A549 treated with GW870086 at 1 μM for 4 hours (cell line): ENCODE measurements at places on chromosomes 2 and 18. TPM values are rescaled to one million over a fixed set of nuclear protein-coding genes. Genes with fewer than 3 reads are reported as not detected.

SUPT7L gene
- total RNA-seq = 28.2 to 33.4 TPM (median 33.1 TPM) in 5 replicates

TLX2 gene
- total RNA-seq = 0.19 to 0.36 TPM (median 0.28 TPM) in 5 replicates

LRP1B gene
- total RNA-seq = 0.01 TPM in 2 of 5 replicates, not detected in the others

RAPGEF4 gene
- 0.09 to 0.69 TPM (median 0.28 TPM) in 5 replicates for total RNA-seq

COPS9 gene
- total RNA-seq = 258 to 326 TPM (median 304 TPM) in 5 replicates

TCF4 gene
- total RNA-seq = 0.91 to 2.2 TPM (median 1.5 TPM) in 5 replicates

PROKR1 gene
- total RNA-seq = 0.03 TPM in 1 of 5 replicates, not detected in the others

TMEM150A gene
- 11.7 to 15.1 TPM (median 13.9 TPM) in 5 replicates for total RNA-seq

LOXHD1 gene
- not detected in 5 replicates for total RNA-seq

LIPG gene
- total RNA-seq = 0.19 to 0.34 TPM (median 0.27 TPM) in 5 replicates

ANKRD30B gene
- total RNA-seq = not detected in 5 replicates

FMNL2 gene
- total RNA-seq = 26.3 to 38.5 TPM (median 32.2 TPM) in 5 replicates

KANSL3 gene
- 19.6 to 26.2 TPM (median 23.4 TPM) in 5 replicates for total RNA-seq

AMER3 gene
- not detected in 5 replicates for total RNA-seq

HOXD3 gene
- total RNA-seq = 0.07 to 0.20 TPM (median 0.13 TPM) in 4 of 5 replicates, not detected in the other

CIDEA gene
- not detected in 5 replicates for total RNA-seq

VWC2L gene
- not detected in 5 replicates for total RNA-seq

PRKAG3 gene
- total RNA-seq = not detected in 5 replicates

FOXD4L1 gene
- total RNA-seq = 0.24 to 0.56 TPM (median 0.30 TPM) in 5 replicates

IL1RN gene
- total RNA-seq = 0.10 to 0.62 TPM (median 0.53 TPM) in 5 replicates

SAG gene
- total RNA-seq = 0.02 TPM in 1 of 5 replicates, not detected in the others

ASXL3 gene
- not detected in 5 replicates for total RNA-seq

VIL1 gene
- 0.08 to 0.68 TPM (median 0.27 TPM) in 5 replicates for total RNA-seq

PLGLB1 gene
- 0.29 to 0.88 TPM (median 0.31 TPM) in 5 replicates for total RNA-seq

GALR1 gene
- total RNA-seq = not detected in 5 replicates

SOS1 gene
- 11.7 to 17.3 TPM (median 15.6 TPM) in 5 replicates for total RNA-seq

GKN1 gene
- 0.56 to 0.72 TPM (median 0.57 TPM) in 4 of 5 replicates, not detected in the other for total RNA-seq

TFCP2L1 gene
- 6.2 to 7.5 TPM (median 6.9 TPM) in 5 replicates for total RNA-seq

TNFRSF11A gene
- total RNA-seq = 8.0 to 12.1 TPM (median 10.1 TPM) in 5 replicates

DAW1 gene
- 1.8 to 2.8 TPM (median 2.4 TPM) in 5 replicates for total RNA-seq

CACNB4 gene
- 0.03 to 0.37 TPM (median 0.22 TPM) in 5 replicates for total RNA-seq

TRABD2A gene
- total RNA-seq = 8.4 to 13.6 TPM (median 13.4 TPM) in 5 replicates

RALB gene
- 57.9 to 75.3 TPM (median 71.1 TPM) in 5 replicates for total RNA-seq

UGT1A4 gene
- not detected in 5 replicates for total RNA-seq

KIF5C gene
- 0.30 to 0.39 TPM (median 0.32 TPM) in 5 replicates for total RNA-seq

CHRNG gene
- total RNA-seq = not detected in 5 replicates

PDE11A gene
- 0.27 to 0.67 TPM (median 0.49 TPM) in 5 replicates for total RNA-seq

PLGLB2 gene
- 0.17 to 0.34 TPM in 2 of 5 replicates, not detected in the others for total RNA-seq

ADD2 gene
- total RNA-seq = 18.8 to 27.9 TPM (median 24.0 TPM) in 5 replicates

UGT1A3 gene
- 0.07 TPM in 1 of 5 replicates, not detected in the others for total RNA-seq

CRIM1 gene
- total RNA-seq = 99.2 to 158 TPM (median 154 TPM) in 5 replicates

CNGA3 gene
- total RNA-seq = 0.03 to 0.06 TPM in 2 of 5 replicates, not detected in the others

THAP4 gene
- total RNA-seq = 59.5 to 87.8 TPM (median 76.1 TPM) in 5 replicates

PTPRN gene
- total RNA-seq = 0.95 to 1.9 TPM (median 1.5 TPM) in 5 replicates

CD28 gene
- total RNA-seq = not detected in 5 replicates

GATA6 gene
- total RNA-seq = 1.1 to 1.7 TPM (median 1.4 TPM) in 5 replicates

GTF2A1L gene
- not detected in 5 replicates for total RNA-seq

SLC4A5 gene
- total RNA-seq = 0.11 to 0.47 TPM (median 0.20 TPM) in 5 replicates

ST6GAL2 gene
- total RNA-seq = 15.0 to 22.9 TPM (median 17.5 TPM) in 5 replicates

UBE2E3 gene
- total RNA-seq = 62.5 to 76.2 TPM (median 69.6 TPM) in 5 replicates

BCL11A gene
- 0.10 to 0.36 TPM in 2 of 5 replicates, not detected in the others for total RNA-seq

WDFY1 gene
- 26.7 to 40.7 TPM (median 35.4 TPM) in 5 replicates for total RNA-seq

C1GALT1C1L gene
- 1.8 to 3.0 TPM (median 2.6 TPM) in 5 replicates for total RNA-seq

SPP2 gene
- not detected in 5 replicates for total RNA-seq

MFF gene
- total RNA-seq = 103 to 109 TPM (median 108 TPM) in 5 replicates

PRSS56 gene
- 0.09 to 0.16 TPM (median 0.11 TPM) in 5 replicates for total RNA-seq

RFTN2 gene
- total RNA-seq = not detected in 5 replicates

LBX2 gene
- total RNA-seq = 1.8 to 4.3 TPM (median 3.0 TPM) in 5 replicates

CNTNAP5 gene
- total RNA-seq = not detected in 5 replicates
